ENCODE measurements at places on chromosomes 16 and 17.

GRCh38 chr17:1223662-1224061 is 43.9 kb upstream of the ABR start:
- DNase-seq, result no peak

DNA sequence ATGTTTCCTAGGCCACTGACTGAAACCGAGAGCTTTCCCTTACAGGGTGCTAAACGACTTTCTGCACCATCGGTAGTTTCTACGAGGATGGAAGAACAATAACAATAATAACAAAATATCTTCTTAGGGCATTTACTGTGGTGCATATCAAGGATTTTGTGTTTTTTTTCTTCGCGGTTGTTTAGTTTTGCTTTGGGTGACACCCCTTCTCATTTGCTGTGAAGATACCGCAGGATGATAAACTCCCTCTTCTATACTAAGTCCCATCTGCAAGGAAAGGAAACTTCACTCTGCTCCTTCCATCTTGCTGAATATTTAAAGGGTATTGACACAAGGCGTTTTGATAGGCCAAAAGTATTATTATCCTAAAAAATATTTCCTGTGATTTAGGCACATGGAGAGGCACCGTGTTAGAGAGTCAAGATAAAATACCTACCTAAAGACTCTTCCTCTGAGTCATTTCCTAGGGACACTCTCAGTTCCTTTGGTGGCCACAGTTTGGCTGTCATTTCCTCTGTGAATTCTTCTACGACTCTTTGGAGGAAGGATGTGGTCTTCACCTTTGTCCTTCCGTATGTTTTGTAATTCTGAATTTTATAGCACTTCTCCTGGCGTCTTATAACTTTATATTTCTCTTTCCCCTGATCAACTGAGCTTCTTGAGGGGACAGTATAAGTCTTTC is 318.8 kb downstream of the CDH13 start:
- DNase-seq, result no peak

DNA sequence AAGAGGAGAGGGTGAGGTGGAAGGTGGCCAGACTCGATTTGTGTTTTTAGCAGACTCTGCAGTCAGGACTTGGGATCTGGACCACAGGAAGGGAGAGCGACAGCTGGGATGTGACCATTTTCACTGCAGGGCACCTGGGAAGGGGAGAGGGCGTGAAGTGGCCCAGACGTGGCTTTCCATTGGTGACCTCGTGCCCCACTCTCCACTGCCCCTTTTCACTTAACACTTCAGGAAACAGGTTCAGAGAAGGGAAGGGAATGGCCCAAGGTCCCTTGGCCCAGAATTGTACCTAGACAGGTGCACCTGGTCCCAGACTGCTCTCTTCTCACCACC is 22.9 kb upstream of the MPRIP start:
- DNase-seq, result no peak

DNA sequence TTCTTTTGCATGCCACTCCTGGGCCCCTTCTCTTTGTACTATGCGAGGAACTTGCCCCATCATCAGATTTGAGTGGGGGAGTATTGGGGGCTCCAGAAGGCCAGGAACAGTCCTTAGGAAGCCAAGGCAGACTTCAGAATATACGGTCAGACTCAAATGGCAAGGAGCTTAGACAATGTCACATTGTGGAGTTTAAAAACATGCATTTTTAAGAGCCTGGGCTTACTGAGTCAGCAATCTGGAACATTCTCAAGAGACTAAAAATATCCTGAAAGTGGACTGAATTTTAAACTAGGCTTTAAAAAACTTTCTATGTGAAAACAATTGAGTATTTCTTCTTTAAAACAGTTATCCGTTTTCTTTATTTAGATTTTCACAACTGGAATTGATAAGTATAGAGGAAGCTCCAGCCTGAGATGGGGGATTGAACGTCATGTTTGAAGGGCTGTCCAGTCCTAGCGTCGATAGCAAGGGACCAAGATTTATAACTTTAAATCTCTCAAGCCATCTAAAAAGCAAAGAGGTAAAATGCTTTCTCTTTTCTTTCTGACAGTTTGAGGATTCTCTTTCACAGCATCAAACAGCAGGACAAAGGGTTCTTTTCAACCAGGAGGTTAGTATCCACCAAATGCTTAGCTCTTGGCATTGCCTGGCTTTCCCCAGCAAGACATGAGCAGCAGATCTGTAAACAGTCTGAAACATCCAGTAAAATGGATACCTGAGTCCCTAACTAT is 45.8 kb upstream of the CDRT4 start:
- no peak for DNase-seq

GRCh38 chr17:17445296-17445924 is 31.4 kb upstream of the MED9 start:
- no peak for DNase-seq

DNA sequence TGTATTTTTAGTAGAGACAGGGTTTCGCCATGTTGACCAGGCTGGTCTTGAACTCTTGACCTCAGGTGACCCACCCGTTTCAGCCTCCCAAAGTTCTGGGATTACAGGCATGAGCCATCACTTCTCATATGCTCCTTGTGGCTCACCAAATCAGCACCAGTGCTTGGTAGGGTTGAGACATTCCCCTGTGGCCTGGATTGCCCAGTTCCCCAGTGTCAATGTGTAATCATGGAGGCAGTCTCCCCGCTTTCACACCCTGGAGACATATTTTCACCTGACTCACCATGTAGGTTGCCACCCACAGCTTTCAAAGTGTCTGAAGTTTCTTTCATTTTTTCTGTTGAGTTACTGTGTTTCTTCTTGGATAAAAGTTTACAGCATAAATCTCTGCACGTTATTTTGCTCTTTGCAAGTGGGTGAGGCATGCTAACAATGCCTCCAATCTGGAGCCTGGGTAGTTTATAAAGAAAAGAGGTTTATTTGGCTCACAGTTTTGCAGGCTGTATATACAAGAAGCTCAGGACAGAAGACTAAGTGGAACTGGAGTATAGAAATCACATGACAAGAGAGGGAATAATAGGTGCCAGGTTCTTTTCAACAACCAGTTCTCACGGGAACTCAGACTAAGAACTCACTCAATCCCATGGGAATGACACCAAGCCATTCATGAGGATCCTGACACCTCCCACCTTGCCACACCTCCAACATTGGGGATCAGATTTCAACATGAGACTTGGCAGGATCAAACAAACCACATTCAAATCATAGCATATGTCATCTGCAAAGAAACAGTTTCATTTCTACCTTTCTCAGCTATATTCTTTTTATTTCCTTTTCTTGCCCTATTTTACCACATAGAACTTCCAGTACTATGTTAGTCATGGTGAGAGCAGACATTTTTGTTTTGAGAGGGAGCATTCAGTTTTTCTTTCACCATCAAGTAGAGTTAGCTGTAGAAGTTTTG is 113.2 kb downstream of the PHKB start:
- DNase-seq, result no peak

DNA sequence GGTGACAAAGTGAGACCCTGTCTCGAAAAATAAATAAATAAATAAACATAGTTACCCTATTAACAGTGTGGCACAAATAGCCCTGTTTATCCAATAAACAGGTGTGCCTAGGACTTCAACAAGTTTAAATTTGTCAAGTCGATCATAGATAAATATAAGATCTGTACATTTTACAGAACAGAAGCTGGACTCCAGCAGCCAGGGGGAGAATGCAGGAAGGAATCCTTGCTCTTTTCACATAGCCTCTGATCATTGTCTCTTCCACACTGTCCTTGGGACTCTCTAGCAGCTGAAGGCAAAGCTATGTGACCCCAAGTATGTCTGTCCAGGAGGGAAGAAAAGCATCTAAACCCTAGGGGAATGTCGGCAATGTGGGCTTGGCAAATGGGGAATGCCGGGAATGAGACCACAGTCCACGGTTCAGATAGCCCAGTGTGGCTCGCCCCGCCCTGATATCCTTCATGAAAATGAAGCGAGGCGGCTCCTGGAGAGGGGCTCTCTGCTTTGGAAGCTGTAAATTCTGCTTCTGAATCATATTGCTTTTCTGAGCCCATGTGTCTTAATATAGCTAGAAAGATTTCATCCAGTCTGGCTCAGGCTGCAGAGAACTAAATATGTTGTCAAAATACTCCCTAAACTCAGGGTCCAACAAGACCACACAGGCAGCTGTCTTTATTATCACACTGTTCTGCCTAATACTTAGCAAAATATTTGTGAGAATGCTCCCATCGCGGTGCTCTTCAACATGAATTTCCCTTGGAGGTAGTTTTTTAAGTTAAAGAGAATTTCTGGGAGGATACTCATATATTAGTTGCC is 24.9 kb upstream of the GRB2 start:
- no peak for DNase-seq

DNA sequence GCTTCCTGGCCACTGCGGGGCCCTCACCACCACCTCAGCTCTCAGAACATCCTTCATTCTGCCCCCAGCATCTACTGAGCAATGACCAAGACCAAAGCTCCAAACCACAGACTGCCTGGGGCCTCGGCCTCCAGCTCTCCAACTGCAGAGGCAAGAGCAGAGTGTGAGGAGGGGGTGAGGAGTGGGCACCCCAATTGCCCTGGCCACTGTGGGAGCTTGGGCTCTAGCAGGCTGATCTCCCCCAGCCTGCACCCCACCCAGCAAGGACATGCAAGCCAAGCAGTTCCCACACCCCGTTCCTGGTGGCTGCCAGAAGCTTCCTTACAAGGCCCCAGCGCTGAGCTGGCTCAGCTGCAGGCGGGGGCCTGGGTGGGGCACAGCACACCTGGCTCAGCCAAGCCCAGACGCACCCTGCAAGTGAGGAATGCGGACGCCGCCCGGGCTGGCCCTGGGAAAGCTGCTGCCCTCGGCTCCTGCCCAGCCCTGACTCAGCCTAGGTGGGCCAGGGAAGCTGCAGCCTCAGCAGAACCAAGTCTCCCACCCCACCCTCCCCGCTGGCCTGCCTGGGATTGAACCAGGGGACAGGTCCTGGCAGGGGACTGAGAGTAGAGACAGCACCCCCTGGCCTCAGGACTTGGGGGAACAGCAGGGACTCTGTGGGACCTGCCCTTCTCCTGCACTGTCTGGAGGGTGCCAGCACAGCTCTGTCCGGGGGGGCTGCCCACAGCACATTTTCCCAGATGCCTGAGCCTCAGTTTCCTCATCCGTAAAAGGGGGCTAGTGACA is 29.7 kb upstream of the KRT17 start:
- no peak for DNase-seq

GRCh38 chr16:57262841-57263540 is 17.9 kb downstream of the ARL2BP start:
- DNase-seq, result no peak

DNA sequence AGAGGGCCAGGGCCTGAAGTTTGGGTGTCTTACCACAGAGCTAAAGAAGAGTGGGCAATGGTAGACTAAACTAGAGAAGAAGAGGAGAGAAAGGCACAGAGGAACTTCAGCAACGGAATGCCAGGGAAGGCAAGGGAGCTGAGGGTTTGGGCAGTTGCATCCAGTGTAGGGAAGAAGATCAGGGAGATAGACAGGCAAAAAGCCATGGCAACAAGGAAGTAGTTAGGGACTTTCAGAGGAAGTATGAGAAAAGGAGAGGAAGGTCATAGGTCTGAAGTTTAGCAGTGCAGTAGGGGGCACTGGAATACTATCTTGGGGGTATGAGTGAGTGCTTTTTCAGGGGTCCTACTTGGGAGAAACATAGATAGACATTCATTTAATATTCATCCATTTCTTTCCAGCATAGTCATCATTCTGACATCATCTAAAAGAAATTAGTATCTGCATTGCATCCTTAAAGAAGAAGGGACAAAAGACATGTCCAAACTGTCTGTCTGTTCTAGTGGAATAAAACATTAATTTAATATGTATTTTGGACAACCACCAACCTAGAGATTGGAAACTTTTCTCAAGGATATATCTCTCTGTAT is 2.2 kb upstream of the NF1 start:
- no peak for DNase-seq

DNA sequence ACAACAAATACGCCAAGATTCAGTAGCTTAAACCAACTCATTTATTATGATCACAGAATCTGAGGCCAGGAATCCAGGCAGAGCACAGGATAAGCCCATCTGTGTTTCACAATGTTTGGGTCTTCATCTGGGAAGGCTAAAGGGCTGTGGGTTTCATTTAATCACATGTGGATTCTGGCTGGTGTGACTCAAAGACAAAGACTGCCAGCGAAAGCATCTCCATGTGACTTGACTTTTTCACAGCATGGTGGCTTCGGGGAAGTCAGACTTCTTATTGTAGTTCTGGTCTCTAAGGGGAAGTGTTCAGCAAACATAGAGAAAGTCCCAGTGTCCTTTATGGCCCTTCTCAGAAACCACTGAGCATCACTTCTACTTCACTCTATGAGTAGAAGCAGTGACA is 1014.4 kb upstream of the GOT2 start:
- DNase-seq, result no peak

DNA sequence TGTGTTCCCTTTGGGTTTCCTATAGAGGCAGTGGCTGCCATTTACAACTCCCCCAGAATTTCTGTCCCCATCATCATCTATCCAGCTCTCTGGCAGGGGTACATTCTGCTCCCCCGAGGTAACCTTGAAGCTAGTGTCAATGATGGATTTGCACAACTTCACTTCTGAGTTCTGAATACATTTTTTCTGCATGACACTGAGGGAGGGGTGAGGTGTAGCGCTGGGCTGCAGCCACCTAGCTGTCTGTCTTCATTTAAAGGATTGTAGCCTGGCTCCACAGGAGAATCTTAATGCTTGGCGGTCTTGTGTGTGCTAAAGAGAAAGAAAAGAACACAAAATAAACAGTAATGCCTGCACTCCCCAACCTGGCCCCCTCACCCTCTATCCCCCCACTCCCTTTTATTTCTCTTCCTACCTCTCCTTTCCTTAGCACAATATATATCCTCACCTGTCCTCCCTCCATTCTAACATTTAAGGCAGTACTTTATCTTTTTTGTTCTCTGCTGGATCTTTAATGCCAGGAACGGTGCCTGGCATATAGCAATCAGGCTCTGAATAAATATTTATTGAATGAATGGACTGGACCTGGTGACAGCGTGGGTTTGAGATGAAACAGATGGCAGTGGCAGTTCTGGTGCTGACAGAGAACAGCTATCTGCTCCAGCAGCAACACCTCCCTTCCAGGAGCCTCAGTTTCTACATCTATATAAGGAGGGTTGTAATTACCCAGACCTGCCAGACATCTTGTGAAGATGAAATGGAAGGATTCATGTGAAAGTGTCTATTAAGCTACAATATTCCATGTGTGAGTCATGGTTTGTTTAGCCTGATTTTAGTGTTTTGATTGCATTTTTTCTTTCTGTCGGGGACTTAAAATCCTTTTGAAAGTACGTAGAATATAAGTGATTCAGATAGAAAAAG is 163.5 kb upstream of the CDH11 start:
- DNase-seq, result no peak

GRCh38 chr17:8966926-8967325 is 1.4 kb upstream of the PIK3R5 start:
- DNase-seq, result no peak

Data from stimulated activated CD4-positive, alpha-beta T cell treated with anti-CD3 and anti-CD28 coated beads, Interleukin-1b, Interleukin-23, amount 100 ng/mL, for 1 hour (primary cell).